Keratinocyte (primary cell): ENCODE measurements at places on chromosomes 5 and 9. TPM values are rescaled to one million over a fixed set of nuclear protein-coding genes. Genes with fewer than 3 reads are reported as not detected.

Gene GABRP
- 0.06 to 0.28 TPM (median 0.18 TPM) in 3 replicates for polyA plus RNA-seq

Gene SLC36A3
- polyA plus RNA-seq, result not detected in 3 replicates

Gene KCNIP1
- polyA plus RNA-seq, result not detected in 3 replicates

DNA sequence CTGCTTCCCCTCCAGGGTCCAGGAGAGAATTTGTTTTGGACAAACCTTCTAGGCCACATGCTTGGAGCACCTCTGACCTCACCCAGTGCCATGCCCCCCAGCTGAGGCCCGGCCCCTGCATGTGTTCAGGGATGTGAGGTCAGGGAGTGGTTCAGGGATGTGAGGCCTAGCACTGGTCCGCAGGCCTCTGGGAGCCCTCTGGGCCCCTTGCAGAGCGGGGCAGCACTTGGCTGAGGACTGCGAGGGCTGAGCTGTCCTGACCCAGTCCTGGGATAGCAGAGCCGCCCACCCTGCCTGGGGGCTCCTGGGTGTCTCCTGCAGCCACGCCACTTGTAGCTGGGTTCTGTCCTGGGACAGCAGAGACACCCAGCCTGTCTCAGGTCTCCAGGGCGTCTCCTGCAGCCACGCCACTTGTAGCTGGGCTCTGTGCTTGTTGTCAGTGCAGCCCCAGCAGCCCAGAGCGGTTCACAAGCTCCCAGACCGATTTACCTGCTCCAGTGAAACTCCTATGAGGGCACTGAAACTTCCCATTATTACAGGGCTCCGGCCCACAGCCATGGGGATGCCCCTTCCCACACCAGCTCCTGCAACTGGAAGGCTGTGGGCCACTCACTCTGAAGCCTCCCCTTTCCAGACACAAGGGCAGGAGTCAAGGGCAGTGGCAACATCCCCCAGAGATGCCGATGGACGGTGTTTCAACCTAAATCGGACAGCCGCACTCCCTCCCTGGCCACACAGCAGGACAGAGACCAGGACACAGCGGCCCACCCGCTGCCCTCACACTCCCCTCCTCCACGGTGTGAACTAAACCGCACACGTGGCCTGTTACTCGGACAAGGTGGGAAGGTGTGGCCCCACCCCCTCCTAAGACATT is 5.4 kb upstream of the CEP72 start:
- H3K36me3 ChIP-seq, result no peaks in the 10 kb centered on the region
- DNase-seq, result no peak
- peaks cover under 1% of the 10 kb centered on the region for H3K27me3 ChIP-seq
